ENCODE measurements at places on chromosomes 3 and 15.

- no peak for DNase-seq
Observed at GRCh38 chr3:23928524-23928923, 11.6 kb downstream of the RPL15 start.

GRCh38 chr3:64747679-64748078 lies 59.9 kb upstream of the ADAMTS9 start:
- no peak for DNase-seq

DNA sequence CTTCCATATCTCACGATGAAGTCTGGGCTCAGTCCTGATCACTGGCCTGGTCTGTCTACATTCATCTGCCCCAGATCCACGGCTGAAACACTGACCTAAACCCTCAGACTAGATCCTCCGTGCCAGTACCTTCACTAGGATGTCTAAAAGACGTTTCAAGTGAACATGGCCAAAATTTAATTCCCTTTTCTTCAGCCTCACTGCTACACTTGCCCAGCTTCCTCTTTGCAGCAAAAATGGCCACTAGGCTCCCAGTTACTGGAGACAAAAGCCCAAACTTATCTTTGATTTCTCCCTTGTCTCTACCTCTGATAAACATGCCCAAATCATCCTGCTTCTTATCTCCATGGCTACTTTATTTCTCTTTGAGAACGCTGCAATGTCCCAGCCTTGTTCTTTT lies 1.7 kb downstream of the RASSF1 start:
- DNase-seq = no peak

DNA sequence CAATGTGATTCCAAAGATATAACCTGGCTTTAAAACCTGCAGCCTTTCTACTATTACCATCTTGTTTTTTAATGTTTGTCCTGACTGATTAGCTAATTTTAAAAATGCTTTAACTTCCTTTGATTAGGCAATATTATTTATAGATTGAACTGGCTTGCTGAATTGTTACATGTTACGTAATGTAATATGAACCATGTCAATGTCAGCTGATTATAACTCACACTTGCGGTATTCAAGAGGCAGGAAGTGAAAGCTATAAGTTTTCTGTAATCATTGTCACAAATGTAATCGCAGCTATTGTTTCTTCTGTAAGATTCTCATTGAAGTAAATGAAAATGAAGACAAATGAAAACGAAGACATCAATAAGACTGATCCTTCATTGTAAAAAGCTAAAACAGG lies 146.8 kb downstream of the ROBO2 start:
- no peak for DNase-seq

DNA sequence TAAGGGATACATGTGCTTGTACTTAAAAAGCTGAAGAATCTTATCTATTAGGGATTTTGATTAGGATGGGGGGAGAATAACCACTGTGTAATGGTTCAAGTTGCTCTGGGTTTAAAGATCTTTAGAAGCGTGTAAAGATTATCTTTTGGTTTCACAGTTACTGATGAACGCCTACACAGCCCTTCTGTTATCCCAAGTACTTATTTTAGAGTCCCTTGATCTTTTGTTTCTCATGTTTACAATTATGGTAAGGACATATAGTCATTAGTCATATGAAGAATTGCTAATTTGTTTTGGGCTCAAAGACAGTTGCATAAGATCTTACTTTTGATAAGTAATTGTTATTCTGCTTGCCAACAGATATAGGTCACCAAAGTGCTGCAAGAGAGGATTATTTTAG lies 160.1 kb downstream of the PLCL2 start:
- DNase-seq = no peak

DNA sequence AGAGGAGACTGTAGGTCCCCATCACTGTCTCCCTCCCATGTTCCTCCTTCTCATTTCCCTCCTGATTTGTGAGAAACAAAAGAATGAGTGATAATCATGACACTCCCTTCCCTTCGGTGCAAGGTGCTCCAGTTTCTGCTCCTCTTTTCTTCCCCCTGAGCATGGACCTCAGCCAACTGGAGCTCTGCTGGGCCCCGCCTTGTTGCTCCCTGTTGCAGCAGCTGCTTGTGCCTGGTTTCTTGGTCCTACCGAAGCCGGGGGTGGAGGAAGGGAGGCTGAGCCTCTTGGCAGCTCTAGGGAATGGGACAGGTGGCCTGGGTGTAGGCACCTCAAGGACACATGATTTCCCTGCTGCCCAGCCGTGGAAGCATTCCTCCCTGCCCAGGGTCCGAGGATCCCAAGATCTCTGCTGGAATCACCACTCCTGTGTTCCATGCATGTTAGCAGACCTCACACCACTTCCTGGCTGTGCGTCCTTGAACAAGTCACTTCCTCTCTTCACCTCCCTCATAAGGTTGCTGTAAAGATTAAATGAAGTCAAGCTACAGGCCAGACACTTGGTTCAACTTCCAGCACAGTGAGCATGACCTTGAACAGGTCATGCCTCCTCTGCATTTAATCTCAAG lies 131.6 kb upstream of the ABHD17C start:
- DNase-seq = no peak

DNA sequence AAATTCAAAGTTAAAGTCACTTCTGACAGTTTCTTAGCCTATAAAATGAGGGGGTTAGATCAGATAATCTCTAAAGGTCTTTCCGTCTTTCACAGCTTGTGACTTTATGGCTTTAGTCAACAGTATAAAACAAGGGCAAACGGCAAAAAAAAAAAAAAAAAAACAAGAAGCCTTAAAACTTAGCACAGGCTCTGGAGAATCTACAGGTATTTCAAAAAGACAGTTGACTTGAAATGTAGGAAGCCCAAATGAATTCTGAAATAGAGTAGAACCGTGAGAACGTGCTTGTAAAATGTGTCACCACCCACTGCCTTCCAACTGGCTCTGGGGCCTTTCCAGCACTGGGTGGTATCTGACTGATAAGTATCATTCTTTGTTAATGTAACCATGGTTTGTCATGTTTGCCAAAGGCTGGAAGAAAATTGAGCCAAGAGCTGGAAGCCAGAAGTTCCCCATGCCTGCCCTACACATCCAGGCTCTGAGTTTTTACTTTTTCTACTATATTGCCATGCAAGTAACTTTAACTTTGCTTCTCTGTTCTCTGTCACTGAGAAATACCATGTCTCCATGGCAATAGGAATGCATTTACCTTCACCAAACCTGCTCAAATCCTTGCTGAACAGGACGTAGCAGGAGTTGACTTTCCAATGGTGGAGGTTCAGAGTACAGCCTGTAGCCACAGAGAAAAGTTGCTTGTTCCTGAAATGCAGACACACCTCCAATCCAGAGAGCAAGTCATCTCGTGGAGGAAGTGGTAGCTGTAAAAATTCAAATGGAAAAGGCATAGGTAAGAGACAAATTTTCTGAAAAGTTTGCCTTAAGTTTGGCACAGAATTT lies 35.8 kb upstream of the THSD4 start:
- no peak for DNase-seq

GRCh38 chr3:34582055-34582454 lies 783.6 kb downstream of the PDCD6IP start:
- DNase-seq = no peak

GRCh38 chr15:93428150-93428549 lies 339.1 kb upstream of the RGMA start:
- DNase-seq = no peak

Measured in stimulated activated CD8-positive, alpha-beta memory T cell treated with anti-CD3 and anti-CD28 coated beads, Interleukin-15, amount 100 ng/mL, for 48 hours (primary cell).